T-helper 22 cell (primary cell): ENCODE measurements at places on chromosomes 5 and 9.

GRCh38 chr9:87071473-87071872 is 124.2 kb upstream of the GAS1 start:
- no peak for DNase-seq

DNA sequence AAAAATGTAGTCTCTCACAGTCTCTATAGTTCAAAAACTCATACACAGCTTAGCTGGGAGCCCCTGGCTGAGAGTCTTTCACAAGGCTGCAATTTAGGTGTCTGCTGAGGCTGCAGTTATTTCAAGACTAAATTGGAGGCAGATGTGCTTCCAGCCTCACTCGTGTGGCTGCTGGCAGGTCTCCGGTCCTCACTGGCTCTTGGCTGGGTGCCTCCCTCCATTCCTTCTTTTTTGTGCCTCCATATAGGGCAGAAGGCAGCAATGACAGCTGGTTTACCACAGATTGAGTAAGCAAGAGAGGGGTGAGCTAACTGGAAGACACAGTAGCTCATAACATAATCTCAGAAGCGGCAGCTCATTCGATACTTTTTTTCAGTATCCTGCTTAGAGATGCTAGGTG is 2167.7 kb upstream of the WWC1 start:
- no peak for DNase-seq

- DNase-seq, result no peak
Measured at GRCh38 chr5:93570294-93571113, 10.5 kb downstream of the NR2F1-AS1 start.

DNA sequence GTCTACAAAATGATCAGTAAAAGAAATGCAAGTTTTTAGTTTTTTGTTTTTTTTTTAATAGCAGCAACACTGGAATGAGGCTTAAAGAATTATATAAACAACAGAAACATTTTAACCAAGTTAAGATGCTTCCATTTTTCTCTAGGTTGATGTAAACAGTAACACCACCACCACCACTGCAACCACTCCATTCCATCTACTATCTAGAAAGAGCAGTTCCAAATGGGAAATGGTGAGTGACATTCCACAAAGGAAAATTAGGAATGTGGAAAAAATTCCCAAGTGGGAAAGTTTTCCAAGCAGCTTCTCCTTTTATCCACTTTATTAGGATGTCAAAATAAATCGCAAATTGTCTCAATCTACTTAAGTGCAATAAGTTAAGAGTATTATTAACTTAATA is 32.6 kb downstream of the SLC38A9 start:
- DNase-seq, result no peak

DNA sequence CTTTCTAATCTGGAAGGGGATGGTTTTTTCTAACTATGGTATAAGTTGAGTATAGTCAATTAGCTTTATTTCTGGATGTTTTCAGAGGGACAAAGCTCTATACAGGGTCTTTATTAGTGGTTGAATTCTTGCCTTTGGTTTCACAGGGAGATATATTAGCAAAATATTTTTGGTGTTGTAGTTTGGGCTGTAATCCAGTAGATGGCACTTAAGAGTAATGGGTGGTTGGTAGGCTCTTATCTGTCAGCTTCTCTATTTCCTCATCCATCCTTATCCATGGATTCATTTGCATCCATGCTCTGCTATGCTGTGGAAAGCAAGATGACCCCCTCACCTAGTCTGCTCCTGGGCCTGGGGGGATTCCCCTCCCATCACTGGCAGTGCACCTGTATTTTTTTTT is 363.6 kb upstream of the CYLC2 start:
- no peak for DNase-seq

- no peak for DNase-seq
Measured at GRCh38 chr9:77384406-77384805, 207.1 kb downstream of the VPS13A start.
